Gastroesophageal sphincter (tissue), 4 donors: ENCODE measurements at places on chromosomes 6 and 20.
A peak's percentile ranks its signal among the peaks of the same experiment; 100 is the strongest.

GRCh38 chr6:160789263-160790027 lies 87.4 kb downstream of the PLG start:
- H3K4me1 ChIP-seq, result no peaks in the 10 kb centered on the region
- H3K27ac ChIP-seq, result no peak overlapping the region
- no peak overlapping the region for H3K4me3 ChIP-seq
- H3K27me3 ChIP-seq, result no peaks in the 10 kb centered on the region
- ATAC-seq, result no peak
- H3K36me3 ChIP-seq, result no peaks in the 10 kb centered on the region

GRCh38 chr20:10362674-10363073 lies 71.3 kb downstream of the MKKS start:
- no peak overlapping the region for H3K27ac ChIP-seq
- no peaks in the 10 kb centered on the region for H3K36me3 ChIP-seq
- ATAC-seq, result no peak
- H3K4me1 ChIP-seq, result no peaks in the 10 kb centered on the region
- H3K4me3 ChIP-seq, result no peak overlapping the region

DNA sequence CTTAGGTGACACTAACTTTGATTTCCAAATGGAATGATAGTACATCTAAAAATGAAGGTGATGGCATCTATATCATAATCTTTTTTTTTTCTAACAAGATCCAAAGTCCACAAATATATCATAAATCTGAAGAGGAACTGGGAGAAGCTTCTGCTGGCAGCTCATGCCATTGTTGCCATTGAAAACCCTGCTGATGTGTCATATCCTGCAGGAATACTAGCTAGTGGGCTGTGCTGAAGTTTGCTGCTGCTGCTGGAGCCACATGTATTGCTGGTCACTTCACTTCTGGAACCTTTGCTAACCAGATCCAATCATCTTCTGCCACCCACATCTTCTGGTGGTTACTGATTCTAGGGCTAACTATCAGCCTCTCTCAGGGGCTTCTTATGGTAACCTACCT lies 27.4 kb upstream of the KHDC1 start:
- H3K36me3 ChIP-seq, result no peaks in the 10 kb centered on the region
- no peaks in the 10 kb centered on the region for H3K27me3 ChIP-seq
- no peaks in the 10 kb centered on the region for H3K4me1 ChIP-seq
- ATAC-seq, result no peak
- H3K27ac ChIP-seq, result no peak overlapping the region

- no peak overlapping the region for H3K27ac ChIP-seq
- H3K4me3 ChIP-seq, result no peak overlapping the region
- ATAC-seq, result no peak
- no peaks in the 10 kb centered on the region for H3K4me1 ChIP-seq
These were observed 239.6 kb downstream of the LRFN2 start for GRCh38 chr6:40347571-40348011.

DNA sequence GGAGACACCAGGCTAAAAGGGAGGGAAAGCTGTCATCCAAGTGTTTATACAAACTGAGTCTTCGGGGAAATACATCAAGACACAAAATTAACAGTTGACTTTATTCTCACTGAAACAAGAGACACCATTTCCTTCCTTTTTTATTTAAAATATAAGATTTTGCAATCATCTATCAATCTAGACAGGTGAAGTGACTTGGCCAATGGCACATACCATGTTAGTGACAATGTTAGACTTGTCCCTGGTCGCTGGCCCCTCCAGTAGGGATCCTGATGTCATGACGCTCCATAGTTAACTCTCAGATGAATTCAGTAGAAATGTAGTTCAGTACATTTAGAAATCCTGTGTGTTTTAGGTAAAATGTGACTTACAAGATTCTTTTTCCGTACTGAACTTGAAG lies 2.9 kb downstream of the SASH1 start:
- ATAC-seq, result no peak
- H3K27ac ChIP-seq, result peak overlapping the region; percentile 88
- peaks cover 4% of the 10 kb centered on the region for H3K4me1 ChIP-seq
- no peak overlapping the region for H3K4me3 ChIP-seq
- H3K27me3 ChIP-seq, result no peaks in the 10 kb centered on the region

DNA sequence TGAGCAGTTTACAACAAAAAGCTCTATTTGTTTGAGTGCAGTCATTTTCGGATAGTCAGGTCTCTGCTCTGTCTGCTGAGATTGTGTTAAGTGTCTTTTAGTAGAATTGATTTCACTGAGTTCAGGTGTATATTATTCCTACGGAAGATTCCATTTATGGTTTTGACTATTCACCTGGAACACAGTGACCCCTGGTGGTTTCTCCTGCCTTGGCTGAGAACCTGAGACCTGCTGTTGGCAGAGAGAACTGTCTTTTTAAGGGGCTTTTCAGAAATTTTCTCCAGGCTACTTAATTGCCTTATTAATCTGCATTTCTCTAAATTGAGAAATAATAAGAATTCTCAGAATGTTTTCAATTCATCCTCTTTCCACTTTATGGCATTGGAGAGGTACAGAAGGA lies 508.0 kb downstream of the TBC1D32 start:
- H3K4me1 ChIP-seq, result no peaks in the 10 kb centered on the region
- H3K27ac ChIP-seq, result no peak overlapping the region
- no peak overlapping the region for H3K4me3 ChIP-seq
- H3K36me3 ChIP-seq, result no peaks in the 10 kb centered on the region

GRCh38 chr6:159665868-159666635 lies 27.0 kb downstream of the SOD2 start:
- H3K36me3 ChIP-seq, result peaks cover 28% of the 10 kb centered on the region
- H3K27me3 ChIP-seq, result no peaks in the 10 kb centered on the region
- H3K27ac ChIP-seq, result no peak overlapping the region
- ATAC-seq, result no peak
- H3K4me3 ChIP-seq, result no peak overlapping the region

GRCh38 chr20:78338-78737 lies 9.1 kb upstream of the DEFB125 start:
- peaks cover 16% of the 10 kb centered on the region for H3K27me3 ChIP-seq
- H3K4me1 ChIP-seq, result no peaks in the 10 kb centered on the region
- no peaks in the 10 kb centered on the region for H3K36me3 ChIP-seq
- no peak for ATAC-seq

DNA sequence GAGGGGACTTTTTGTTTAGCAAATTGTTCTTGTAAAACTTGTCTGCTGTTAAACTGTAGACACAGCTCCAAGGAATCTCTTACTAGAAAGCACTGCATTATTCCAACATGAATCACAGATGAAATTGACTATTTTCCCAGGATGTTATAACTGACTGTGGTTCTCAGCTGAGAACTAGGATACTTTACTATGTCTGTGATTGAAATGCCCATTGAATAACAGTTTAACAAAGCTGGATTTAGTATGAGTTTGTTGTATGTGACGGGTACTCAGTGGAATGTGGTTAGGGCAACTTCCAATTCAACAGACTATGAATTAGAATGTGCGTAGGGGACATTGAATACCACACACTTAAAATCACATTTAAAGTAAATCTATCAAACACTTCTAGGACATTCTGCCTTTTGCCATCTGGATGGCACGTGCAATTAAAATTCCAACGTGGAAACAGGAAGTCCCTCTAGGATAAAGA lies 193.4 kb upstream of the PREP start:
- no peaks in the 10 kb centered on the region for H3K36me3 ChIP-seq
- H3K27me3 ChIP-seq, result no peaks in the 10 kb centered on the region
- peak overlapping the region; percentile 16 for H3K27ac ChIP-seq
- ATAC-seq, result peak; percentile 66
- no peak overlapping the region for H3K4me3 ChIP-seq

DNA sequence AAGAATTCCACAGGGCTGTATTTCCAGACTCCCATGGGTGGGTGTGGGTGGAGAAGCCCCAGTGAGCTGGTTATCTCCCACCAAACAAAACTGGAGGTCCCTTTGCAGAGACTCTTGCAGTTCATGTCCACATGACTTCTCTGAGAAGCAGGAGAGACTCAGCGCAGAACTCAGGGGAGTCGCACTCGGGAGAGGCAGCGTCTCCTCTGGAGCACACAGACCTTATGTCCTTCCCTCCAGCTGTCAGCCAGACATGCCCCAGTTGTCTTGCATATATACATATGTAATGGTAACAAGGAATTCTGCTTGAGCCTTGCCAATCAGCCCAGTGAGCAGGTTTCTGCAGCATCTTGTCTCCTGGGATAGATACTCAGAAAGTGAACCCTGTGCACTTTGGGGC lies 23.8 kb downstream of the MYT1 start:
- H3K4me3 ChIP-seq, result no peak overlapping the region
- H3K36me3 ChIP-seq, result no peaks in the 10 kb centered on the region
- no peak for ATAC-seq
- no peak overlapping the region for H3K27ac ChIP-seq
- peaks cover 62% of the 10 kb centered on the region for H3K27me3 ChIP-seq

DNA sequence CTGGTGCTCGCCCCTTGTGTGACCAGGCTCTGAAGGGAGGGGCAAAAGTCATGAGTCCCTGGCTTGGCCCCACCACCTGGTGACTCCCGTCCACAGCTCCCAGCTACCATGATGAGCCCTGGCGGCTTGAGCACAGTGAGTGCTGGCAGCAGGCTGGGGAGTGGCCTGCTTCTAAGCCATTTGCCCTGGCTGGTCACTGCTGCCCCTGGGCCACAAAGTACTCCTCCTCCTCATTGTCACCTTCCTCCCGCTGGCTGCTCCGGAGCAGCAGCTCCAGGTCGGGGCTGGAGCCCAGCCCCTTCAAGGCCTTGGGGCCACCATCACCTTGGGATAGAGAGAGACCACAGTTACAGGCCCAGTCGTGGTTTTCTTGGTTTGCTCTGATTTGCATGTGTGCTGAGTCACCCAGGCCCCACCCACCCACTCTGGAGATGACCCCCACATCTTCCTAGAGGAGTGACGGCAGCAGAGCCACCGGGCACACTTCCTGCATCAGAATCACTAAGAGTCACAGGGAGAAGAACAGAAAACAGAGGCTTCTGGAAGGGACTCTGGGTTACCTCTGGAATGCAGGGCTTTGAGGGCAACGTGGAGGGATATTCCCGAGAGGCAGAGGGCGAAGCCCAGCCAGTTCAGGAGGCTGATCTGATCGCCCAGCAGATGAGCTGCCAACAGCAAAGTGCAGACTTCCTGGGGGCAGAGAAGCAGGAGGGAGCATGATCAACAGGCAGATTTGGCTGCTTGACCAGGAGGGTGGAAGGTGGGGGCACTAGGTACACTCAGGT lies 42.1 kb upstream of the CDH22 start:
- no peaks in the 10 kb centered on the region for H3K27me3 ChIP-seq
- H3K27ac ChIP-seq, result no peak overlapping the region
- ATAC-seq, result no peak
- H3K4me1 ChIP-seq, result no peaks in the 10 kb centered on the region
- no peak overlapping the region for H3K4me3 ChIP-seq

- ATAC-seq, result no peak
- no peaks in the 10 kb centered on the region for H3K36me3 ChIP-seq
- H3K4me3 ChIP-seq, result no peak overlapping the region
- H3K4me1 ChIP-seq, result no peaks in the 10 kb centered on the region
- peaks cover 51% of the 10 kb centered on the region for H3K27me3 ChIP-seq
These were observed 123.5 kb upstream of the RALGAPA2 start for GRCh38 chr20:20835897-20836296.

DNA sequence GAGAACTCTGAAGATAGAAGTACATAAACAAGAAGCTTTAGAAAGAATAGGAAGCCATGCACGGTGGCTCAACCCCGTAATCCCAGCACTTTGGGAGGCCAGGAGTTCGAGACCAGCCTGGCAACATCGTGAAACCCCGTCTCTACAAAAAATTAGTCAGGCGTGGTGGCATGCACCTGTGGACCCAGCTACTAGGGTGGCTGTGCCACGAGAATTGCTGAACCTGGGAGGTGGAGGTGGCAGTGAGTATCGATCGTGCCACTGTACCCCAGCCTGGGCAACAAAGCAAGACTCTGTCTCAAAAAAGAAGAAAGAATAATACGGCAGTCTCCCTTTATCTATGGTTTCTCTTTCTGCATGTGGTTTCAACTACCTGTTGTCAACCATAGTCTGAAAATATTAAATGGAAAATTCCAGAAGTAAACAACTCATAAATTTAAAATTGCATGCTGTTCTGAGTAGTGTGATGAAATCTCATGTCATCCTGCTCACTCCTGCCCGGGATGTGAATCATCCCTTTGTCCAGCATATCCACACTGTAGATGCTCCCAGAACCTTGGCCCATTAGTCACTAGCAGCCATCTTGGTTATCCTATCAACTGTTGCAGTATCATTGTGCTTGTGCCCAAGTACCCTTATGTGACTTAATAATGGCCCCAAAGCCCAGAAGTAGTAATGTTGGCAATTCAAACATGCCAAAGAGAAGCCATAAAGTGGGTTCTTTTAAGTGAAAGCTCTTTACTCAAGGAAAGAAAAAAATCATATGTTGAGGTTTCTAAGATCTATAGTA lies 22.1 kb downstream of the DEK start:
- no peak overlapping the region for H3K4me3 ChIP-seq
- peaks cover 13% of the 10 kb centered on the region for H3K4me1 ChIP-seq
- H3K27me3 ChIP-seq, result no peaks in the 10 kb centered on the region
- H3K36me3 ChIP-seq, result peaks cover 3% of the 10 kb centered on the region
- no peak overlapping the region for H3K27ac ChIP-seq
- peak; percentile 67 for ATAC-seq

DNA sequence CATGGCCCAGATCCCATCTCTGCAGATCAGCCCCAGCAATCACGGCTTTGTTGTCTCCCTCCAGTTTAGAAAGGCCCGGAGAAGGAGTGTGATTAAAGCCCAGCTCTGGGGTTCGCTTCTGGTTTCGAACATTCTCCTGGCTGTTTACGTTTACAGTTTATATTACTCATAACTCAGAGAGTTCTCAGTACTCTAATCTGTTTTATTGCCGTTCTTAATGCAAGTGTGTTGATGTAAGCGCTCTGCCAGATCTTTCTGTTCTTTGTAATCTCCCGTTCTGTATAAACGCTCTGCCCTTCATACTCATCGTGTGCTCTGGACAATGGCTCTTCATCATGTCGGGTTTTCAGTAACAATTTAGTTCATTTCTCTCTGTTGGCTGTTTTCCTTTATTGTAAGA lies 118.0 kb upstream of the PRND start:
- H3K36me3 ChIP-seq, result no peaks in the 10 kb centered on the region
- peaks cover 15% of the 10 kb centered on the region for H3K4me1 ChIP-seq
- ATAC-seq, result no peak
- H3K27me3 ChIP-seq, result no peaks in the 10 kb centered on the region
- no peak overlapping the region for H3K4me3 ChIP-seq

- H3K4me1 ChIP-seq, result no peaks in the 10 kb centered on the region
- no peak overlapping the region for H3K27ac ChIP-seq
- H3K27me3 ChIP-seq, result no peaks in the 10 kb centered on the region
- ATAC-seq, result no peak
- H3K4me3 ChIP-seq, result no peak overlapping the region
These were observed 21.9 kb downstream of the ECT2L start for GRCh38 chr6:138817799-138818198.

GRCh38 chr6:11830105-11830504 lies 51.5 kb upstream of the ADTRP start:
- no peak for ATAC-seq
- no peak overlapping the region for H3K4me3 ChIP-seq
- no peak overlapping the region for H3K27ac ChIP-seq

GRCh38 chr6:4220558-4220957 lies 85.2 kb upstream of the ECI2 start:
- H3K4me3 ChIP-seq, result no peak overlapping the region
- H3K27ac ChIP-seq, result no peak overlapping the region
- H3K4me1 ChIP-seq, result no peaks in the 10 kb centered on the region
- ATAC-seq, result peak; percentile 51
